Substantia nigra (tissue), 51 donors: ENCODE measurements at places on chromosomes 11 and 22.

DNA sequence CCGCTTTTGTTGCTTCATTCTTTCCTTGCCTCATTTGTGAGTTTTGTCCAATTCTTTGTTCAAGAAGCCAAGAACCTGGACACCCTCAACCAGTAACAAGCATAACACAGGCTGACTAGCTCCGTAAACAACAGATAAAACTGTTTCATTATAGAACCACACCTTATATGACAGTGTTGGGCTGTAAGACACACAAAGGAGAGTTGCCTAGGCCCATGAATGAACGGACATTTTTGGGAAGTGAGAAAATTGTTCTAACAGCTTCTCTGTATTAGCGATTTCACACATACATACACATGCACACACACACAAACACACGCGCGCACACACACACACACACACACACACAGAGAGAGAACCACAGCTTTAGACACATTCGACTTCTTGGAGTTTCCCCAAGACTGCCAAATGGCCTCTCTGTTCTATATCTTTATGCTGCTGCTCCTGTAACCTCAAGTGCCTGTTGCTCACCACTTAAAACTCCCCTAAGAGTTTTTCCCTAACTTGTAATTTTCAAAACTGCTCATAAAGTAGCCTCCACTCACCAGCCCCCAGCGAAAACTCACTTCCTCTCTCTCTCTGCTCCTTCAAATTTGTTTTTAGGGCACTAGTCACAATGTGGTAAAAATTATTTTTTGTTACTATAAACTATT is 35.9 kb downstream of the CTSC start:
- no peak for DNase-seq

DNA sequence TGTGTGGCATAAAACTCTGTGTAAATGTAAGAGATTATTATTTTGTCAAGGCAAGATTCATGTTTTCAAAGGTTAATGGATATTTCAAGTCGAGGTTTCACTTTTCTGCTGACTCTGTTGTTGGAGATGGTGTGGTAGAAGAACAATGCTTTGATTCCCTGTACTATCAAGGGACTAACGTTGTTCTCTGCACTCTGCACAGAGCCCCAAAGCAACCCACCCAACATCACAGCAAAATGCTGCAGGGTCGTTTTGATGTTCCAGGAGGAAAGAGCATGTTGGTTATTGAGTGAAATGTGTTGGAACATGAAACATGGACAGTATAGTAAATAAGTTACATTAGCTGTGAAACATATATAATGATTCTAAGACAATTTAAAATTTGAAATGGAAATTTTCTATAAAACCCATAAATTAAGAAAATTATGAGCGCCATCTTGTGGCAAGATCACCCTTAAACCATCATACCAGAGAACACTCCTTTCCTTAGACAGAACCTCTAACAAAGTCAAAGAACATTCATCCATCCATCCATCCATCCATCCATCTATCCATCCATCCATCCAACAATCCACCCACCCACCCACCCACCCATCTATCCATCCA is 164.4 kb upstream of the ZBED5 start:
- no peak for DNase-seq

DNA sequence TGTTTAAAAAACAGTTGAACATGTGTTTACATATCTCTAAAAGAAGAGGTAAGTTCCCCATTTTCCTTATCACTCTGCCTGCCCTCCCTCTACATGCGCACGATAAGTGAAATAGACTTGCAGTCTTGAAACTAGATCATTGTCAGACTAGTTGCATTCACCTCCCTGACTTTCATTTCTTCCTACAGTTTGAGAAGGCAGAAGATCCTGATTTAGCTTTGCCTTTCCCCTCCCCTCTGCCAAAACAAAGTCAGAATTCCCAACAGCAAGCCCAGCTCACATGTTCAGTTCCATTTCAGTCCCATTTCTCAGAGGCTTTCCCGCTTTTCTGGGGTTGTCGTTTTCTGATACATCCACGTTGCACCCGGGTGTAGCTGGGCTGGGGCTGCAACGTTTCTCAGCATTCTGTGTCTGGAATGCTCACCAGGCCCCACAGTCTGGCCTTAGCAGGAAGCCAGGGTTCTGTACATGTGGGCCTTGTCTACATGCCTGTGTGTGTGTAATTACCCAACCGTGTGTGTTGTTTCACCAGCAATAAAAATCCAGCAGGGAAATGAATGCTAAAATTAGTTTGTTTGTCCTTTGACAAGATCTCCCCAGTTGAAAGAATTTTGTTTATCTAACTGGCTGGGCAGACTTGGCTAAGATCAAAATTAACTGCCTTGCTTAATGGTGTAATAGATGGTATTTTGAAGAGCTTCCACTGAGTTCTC is 179.2 kb downstream of the DBX1 start:
- DNase-seq = no peak

DNA sequence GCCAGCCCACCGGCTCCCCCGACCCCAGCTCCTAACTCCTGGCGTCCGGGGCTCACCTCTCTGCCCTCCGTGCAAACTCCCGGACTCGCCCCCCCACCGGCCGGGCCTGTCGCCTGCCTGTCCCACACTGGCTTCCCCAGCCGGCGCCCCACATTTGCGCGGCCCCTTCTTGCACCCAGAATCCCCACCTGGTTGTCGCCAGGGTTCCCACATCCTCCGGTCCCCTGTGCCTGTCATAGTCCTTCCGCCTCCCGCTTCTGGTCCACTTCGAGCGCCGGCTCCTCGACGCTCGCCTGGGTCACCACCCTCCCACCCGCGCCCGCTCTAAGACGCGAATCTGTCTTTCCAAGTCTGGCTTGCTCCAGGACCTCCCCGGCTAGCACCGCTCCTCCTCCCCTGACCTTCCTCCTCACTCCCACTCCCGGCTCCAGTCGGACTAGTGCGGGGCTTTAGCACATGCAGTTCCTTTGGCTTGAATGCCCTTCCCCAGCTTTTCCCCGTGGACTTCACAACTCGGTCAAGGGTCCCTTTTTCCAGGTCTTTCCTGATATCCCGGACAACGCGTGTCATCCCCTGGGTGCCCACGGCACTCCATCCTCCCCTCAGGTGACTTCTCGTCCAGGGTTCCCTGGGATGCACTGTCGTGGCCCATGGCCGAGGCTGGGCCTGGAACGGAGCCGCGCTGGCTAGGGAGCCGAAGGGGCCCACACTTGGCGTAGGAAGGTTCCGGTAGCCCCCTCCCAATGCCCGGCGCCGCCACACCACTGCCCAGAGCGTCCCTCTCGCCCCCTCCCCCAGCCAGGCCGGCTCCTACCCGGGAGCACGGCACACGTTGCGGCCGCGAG is 635 bp downstream of the SCARF2 start:
- no peak for DNase-seq

GRCh38 chr11:16713594-16713993 is 24.9 kb upstream of the C11orf58 start:
- DNase-seq = no peak

DNA sequence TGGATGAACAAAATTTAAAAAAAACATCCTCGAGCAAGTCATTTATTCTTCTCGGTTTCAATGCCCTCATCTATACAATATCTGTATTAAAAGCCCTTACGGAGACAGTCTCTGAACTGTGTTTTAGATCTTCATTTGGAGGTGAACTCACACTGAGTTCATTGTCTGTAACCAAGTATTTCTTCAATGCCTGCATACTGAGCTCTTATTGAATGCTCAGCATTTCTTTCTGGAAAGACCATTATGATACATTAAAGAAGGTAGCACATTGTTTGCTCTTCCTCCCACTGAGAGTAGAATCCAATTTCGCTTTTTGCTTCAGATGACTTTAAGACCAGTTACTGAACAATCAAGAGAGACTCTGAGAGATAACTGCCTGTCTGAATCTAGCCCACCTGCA is 1.7 kb upstream of the ANO3 start:
- DNase-seq = no peak
